ENCODE measurements at places on chromosomes 3 and 15.

DNA sequence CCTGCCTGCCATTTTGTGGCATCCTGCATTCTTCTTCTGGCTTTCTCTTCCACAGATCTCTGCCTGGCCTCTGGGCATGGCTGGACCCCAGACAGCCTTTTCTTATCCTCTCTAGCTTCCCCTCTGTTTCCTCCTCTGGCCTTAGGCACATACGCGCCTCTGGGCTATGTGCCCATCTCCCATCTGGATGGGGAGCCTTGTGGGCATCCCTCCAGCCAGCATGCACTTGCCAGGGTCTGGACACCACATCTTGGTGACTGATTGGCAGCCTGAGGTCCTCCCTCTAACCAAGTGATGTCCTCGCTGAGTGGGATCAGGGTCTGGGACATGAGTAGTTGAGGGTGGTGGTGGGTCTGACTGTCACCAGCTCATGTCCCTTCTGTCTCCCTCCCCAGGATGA is 12.8 kb downstream of the PLEKHO2 start:
- no peak for DNase-seq

DNA sequence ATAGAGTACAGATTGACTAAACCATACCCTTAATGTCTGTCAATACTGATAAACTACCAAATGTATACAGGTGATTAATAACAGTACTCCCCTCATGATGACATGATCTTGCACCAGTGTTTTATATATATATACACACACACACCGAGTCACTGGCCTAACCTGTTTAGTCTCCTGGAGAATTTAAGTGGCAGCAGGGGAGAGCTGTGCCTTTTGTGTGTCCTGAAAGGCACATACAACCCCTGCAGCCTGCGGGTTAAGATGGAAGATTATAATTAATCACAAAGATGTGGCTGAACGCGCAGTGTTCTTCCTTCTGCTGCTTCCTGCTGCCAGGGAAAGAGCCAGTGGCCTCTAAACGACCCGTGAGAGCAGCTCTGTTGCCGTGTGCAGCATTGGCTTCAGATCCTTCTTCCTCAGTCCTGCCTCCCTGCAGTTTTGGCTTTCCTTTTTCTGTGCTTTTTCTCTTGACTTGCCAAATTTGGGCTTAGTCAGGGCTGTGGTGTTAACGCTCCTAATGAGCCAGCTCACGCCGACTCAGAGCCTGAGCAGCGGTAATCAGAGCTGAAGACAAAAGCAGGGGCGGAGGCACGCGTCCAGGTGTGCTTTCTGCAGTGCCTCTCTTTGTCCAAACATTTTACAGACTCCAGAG is 42.5 kb upstream of the UBE3A start:
- DNase-seq = no peak

- DNase-seq = no peak
These were observed 6.9 kb downstream of the LRRC2 start for GRCh38 chr3:46559091-46559704.

DNA sequence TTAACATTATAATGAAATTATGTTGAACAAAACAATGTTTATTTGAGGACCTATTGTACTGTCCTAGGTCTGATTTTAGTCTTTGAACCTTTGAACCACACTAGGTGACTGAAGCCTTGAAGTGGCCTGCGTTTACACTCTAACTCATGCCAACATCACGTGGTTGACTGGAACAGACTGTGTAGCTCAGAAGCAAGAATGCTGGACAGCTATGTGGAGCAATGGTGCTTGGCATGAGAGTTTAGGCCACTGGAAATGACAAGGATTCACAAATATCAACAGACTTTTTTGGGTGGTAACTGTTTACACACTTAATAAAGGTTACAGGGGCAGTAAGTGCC is 391.5 kb downstream of the RAP2B start:
- no peak for DNase-seq

DNA sequence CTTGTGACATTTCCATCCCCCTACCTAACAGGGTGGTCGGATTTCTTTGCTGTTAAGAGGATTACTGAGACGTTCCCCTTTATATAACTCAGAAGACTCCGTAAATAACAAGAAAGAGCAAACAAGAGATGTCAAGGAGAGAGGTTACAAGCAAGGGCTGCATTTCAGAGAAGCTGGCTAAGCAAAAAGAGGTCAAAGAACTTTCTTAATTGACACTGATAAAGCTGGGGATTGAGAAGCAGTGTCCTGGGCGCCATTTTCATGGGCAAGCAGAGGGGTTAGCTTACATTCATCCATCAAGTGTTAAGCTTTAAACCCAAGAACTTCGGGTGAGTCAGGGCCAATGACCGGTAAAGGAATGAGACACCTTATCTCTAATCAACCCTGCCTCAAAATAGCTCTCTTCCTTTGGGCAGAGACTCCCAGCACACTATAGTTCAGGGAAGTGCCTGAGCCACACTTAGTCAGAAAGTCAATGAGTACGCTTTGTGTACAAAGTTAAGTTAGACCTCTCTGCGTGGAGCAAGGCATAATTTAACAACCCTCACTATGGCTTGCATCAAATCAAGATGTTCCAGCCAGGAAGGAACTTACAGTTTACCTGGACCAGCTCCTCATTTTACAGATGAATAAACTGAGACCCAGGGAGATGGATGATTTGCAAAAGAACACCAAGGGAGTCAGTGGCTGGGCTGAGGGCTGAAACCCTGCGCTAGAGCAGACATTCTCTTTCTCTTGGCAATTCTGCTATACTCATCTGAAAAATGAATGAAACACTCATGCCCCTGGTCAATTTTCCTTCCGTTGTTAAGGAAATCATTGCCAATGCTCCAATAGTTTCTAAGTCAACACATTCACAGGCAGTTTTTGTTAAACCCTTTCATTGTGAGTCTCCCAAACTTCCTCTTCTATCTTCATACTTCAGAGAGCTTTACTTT is 44.6 kb downstream of the CCNL1 start:
- no peak for DNase-seq

DNA sequence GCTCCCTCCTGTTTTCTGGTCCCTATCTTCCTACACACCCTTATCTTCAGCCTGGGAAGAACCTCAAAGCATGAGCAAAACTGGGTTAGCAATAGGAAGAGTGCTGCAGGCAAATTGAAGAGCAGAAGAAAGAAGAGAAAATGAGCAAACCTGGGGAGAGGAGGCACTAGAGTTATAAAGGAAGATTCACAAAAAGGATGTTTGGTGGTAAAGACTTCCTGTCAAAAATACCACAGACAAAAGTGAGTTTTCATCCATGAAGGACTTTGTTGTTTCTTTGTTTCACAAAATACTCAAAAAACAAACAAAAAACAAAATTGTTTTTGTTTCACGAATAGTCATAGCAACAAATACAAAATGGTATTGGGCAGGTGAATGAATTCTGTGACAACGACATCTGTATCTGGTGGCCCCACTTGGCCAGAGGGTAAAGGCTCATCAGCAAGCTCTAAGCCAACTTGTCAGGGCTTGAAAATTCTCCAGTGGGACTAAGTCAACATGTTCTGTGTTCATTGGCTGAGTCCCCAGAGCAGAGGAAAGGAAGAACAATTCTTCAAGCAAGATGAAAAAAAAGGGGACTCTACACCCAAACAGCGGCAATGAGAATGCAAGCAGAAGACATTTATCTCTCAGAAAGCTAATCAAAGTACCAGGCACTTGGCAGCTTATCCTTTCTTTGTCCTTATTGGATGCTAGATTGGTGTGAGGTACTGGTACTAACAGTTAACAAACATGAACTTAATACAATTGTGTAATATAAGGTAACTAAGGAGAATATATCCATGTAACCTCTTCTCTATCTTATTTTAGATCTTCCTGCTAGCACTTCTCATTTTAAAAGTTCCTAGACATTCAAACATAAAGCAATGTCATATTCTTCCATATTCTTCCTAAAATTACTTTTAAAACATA is 9.7 kb downstream of the ATP8B4 start:
- no peak for DNase-seq

DNA sequence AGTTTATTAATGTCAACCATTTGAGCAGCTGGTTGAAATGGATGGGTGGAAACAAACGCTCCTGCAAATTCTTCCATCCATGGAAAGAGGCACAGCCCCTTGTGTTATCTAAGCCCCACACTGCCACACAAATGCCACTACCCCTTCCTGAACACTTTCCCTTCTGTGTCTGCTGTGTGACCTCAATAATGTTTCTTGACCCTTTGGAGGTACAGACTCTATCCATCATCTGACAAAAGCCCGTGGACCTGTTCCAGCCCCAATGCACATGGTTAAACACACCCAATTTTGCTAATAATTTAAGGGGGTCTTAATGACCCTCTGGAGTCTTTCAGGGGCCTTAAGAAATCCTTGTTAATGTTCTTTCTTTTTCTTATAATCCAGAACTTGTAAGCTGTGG is 482.2 kb upstream of the CFAP20DC start:
- DNase-seq = no peak

GRCh38 chr15:34437687-34438086 is at the start of gene GOLGA8A:
Gene GOLGA8A, minus strand, starts transcription at chr15:34437808. Its CDS starts 48,117 bp downstream, at chr15:34389691.
- peak; percentile 58 for DNase-seq

DNA sequence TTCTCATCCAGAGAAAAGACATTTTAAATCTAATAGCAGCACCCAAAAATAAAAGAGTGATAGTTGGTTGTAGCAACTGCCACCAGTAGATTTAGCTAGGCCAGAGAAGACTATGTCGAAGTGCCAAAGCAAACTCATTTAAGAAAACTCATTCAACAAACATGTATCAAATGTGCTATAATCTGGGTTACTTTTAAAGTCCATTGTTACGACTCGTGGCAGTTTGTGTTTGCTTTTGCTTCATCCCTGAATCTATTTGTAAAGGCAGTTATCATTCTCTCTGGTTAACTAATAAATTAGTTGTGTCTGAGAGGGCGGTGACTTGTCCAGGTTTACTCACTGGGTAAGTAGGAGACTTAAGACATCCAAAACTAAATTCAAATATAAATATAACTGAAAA is 159.4 kb downstream of the ZIC4 start:
- DNase-seq = no peak

GRCh38 chr3:167895684-167896083 is 160.2 kb downstream of the SERPINI1 start:
- DNase-seq = no peak

DNA sequence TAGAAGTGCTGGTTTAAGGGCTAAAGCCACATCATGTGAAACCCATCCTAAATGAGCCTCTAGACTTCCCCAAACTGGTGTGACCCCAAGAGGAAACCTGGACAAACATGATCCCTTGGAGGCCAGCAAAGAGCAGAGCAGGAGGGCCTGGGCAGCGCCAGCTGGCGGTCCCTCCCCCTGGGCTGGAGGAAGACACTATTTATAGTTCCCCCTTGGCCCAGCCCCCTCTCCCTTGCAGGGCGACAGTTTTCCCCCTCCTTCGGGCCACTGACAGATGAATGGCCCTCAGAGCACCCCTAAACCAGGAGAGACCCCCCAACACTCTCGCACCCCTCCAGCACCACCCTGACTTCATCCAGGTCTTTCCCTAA is 2.9 kb downstream of the UCN2 start:
- DNase-seq = no peak

DNA sequence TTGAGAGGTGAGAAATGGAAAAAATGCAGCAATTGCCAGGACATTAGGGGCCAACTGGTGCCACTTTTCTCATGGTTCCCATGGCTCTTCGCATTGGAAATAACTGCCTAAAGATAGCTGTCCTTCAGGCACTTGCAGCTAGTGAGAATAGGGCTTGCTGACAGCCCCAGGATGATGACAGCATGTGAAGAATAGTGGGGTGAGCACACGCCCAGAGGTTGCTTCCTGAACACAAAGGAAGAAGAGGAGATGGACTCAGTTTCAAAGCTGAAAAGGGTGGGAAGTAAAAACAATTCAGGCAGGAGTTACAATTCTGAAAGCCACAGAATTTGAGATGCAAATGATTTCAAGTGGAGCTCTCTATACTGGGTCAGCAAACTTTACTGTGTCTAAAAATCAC is 45.6 kb downstream of the TNFAIP8L3 start:
- no peak for DNase-seq

DNA sequence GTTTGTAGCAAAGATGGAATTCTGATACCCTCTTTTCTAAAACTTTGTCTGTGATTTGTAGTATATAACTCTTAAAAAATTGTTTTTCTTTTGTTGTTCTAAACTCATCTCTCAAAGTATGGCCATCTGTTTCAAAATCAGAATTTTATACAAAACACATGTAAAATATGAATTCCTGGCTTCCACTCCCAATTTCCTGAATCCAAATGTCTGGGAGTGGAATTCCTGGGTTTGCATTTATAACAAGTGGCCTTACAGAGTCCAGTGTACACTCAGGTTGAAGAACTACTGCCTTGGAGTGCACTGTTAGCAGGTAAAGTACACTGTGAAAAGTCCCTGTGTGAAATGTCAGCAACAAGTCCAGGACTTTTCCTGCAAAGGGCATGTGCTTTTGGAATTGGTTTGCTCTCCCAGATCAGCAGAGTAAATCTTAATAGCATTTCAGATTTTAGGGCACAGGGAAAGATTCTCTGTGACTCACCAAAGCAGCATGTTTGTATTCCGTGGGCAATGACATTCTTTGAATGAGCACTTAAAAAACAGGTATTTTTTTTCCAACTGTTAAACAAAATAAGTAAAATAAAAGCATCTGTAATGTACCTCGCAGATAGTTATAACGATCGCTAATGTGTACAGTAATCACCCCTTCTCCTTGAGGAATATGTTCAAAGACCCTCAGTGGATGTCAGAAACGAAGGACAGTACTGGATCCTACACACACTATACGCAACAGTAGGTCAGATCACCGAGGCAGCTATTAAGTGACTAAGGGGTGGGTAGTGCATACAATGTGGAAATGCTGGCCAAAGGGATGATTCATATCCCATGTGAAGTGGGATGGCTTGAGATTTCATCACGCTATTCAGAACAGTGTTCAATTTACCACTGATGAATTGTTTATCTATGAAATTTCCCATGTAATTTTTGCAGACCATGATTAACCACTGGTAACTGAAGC is 2.0 kb upstream of the CLDN16 start:
- DNase-seq = no peak

- no peak for DNase-seq
These were observed 30.4 kb downstream of the LRRC2 start for GRCh38 chr3:46535746-46536145.

All from GM19239 (cell line).